Right cardiac atrium (tissue), 5 donors: ENCODE measurements at places on chromosomes 16 and 17.

- DNase-seq, result no peak
Measured at GRCh38 chr16:6308176-6308575, 1024.5 kb upstream of the RBFOX1 start.

DNA sequence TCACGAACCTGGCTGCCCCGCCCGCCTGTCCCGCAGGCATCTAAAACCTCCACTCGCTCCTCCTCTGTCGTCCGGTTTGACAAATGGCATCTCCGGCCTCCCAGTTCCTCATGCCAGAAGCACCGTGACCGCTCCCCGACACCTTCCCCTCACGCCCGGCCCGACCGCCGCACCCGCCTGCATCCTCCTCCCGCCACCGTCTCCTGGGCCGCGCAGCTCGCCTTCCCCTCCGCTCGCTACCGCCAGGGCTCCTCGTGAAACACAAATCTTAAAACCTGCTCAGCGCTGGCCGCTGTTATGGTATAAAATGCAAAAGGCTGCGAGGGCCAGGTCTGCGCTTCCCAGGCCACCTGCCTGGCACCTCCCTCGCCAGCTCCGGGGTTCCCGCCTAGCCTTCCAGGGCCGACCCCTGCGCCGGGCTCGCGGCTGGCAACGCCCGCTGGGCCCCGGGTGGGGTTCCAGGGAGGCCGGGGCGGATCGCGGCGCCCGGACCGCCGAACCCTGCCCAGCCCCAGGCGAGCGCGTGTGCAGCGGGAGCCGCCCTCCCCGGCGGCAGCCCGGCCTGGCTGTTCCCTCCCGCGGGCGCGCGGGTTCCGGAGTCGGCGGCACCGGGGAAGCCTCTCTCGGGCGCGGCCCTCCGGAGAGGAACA lies 488 bp downstream of the SPSB3 start:
- DNase-seq, result peak; percentile 34

GRCh38 chr16:19868421-19868820 lies 16.2 kb downstream of the GPRC5B start:
- peak; percentile 41 for DNase-seq

GRCh38 chr16:88298181-88298832 lies 84.5 kb upstream of the ZNF469 start:
- DNase-seq, result peak; percentile 75

DNA sequence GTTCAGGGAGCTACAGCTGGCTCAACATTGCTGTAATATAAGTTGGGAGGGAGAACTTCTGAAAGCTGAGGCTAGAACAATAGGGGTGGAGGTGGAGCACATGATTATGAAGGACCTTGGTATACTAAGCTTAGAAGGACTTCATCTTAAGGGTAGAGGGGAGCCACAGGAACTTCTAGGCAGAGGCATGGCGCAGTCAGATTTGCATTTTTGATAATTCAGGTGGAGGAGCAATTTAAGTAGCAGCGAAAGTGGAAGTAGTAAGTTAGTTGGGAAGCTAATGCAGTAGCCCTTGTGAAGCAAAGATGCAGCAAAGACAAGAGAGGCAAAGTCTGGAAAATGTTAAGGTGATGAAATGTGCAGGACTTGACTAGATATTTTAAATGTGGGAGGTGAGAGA lies 144.1 kb downstream of the SPECC1 start:
- no peak for DNase-seq

GRCh38 chr17:77407321-77408277 lies 266.8 kb downstream of the SEC14L1 start:
- DNase-seq, result no peak

DNA sequence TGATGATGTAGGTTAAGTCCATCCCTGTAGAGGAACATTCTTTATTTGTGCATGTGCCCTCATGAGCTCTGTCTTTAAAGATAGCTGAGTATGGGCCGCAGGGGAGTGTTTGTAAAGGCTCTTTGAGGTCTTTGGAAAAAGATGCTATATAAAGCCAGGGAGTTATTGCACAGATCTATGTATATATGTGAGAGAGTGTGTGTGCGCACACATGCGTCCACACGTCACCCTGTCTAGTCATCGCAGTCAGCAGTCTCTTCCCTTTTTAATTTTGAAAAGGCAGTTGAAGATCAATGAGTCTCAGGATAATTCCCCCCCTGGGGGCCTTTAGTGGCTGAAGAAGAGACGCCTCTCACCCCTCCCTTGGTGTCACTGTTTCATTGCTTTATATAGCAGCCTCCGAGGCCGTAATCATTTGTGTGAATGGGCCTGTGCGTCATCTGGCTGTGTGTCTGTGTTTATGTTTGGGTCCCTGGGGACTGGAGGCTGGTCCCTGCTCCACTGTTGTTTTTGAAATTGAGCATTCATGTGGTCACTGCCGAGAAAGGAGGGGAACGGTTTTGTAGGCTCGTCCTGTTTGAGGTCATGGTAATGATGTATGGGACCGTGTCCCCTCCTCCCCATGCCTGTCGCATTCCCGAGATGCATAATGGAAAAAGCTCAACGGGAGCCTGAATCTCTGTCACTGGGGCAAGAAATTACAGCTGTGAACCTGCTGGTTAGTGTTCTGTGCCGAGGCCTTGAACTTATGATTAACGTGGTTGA lies 143.9 kb downstream of the SNX29 start:
- peak; percentile 64 for DNase-seq

GRCh38 chr16:35310999-35311398 lies 1851.6 kb downstream of the TP53TG3F start:
- DNase-seq, result no peak

DNA sequence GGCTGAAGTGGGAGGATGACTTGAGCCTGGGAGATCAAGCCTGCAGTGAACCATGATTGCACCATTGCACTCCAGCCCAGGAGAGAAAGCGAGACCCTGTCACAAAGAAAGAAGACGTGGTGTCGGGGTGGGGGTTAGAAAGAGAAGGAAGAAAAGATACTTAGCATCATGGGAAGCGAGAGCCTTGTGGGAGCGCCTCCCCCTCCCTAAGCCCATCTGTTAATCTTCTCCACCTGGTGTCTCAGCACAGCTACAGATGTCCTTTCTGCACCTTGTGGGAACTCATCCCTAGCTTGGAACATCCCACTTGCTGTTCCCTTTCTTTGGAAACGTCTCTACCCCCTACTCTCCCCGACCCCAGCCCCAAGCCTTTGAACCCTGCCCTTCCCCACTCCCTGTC lies 6.0 kb downstream of the ZNF688 start:
- no peak for DNase-seq

DNA sequence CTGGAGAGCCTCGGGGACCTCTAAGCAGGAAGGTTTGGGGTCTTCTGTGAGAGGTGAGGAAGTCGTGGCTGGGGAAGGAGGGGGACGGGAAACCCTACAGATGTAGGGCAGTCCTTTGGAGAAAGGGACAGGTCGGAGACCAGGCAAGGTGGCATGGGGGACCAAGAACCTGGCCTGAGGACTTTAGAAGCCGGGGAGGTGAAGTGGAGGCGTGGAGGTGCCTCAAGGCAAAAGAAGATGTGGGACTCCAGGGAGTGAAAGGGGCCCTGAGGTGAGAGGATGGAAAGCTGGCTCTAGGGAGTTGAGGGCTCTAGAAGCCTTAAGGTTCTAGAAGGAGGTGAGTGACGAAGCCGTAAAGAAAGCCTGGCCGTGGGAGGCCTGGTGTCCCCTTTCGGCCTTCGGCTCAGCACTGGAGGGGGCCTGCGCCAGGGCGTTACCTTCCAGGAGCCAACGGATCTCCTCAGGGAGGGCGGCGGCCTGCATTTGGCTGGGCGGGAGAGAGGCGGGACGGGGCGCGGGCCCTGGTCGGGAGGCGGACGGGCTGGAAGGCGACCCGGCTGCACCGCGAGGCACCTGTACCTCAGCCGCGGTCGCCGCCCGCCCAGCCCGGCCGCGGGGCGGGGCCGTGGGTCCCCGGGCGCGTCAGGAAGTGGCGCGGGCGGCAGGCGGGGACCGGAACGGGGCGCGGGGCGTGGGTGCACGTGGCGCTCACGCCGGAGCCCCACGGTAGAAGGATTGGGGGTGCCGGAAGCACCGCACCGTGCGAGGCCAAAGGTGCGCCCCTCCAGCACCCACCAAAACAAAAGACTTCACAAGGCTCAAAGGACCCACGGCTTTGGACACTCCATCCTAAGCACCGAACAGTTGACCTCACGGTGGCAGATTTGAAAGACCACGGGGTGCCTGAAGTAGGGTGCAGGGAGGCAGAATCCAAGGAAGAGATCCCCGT lies at the start of gene SKAP1:
SKAP1 (minus strand) TSS at position 577 of the 949 bp plus-strand sequence.
- no peak for DNase-seq

- DNase-seq, result no peak
Measured at GRCh38 chr17:79453481-79453880, 157.4 kb downstream of the RBFOX3 start.

- peak; percentile 95 for DNase-seq
Measured at GRCh38 chr16:49701789-49702494, 154.0 kb downstream of the ZNF423 start.

DNA sequence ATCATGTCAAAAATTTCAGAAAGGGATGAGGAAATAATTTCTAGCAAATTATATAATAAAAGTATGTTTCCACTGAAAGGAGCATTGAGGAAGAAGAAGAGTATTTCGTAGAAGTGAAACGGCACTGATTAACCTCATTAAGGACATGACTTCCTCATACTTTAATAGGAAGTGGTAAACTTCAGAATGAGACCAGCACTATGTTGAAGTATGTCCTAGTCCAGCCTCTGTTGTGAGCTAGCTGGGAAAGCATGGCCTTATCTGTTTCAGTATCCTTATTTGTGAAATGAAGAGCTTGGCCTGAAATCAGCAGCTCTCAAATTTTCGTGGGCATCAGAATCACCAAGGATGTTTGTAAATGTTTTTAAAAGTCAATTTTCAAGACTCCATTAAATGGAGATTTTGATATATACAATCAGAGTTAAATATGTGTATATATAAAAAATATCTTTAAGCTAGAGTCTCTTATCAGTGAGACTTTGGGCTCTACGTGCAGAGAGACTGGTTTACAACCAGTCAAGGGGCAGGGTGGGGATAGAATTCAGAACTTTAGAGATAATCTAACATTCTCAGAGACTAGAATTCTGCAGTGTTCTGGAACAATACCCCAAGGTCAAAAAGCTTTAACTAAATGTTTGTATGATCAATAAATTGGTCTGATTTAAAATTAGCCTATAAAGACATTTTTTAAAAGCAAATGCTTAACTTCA lies 365.4 kb downstream of the CDH13 start:
- no peak for DNase-seq

DNA sequence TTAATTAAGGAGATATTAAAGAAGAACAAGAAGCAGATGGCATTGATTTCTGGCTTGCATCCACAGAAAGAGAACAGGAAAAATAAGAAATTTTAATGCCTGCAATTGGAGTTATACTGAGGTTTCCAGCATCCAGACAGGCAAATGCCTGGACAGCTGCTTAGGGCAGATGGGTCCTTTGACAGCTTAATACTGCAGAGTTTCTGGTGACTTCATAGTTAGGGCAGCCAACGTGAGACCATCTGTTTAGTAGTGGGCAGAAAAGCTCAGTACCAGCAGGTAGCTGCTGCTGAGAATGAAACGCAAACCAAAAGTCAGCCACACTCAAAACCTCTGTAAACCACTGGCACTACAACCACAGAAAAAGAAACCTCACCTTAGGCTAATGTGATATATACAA lies 109.8 kb downstream of the CDK5R1 start:
- no peak for DNase-seq

DNA sequence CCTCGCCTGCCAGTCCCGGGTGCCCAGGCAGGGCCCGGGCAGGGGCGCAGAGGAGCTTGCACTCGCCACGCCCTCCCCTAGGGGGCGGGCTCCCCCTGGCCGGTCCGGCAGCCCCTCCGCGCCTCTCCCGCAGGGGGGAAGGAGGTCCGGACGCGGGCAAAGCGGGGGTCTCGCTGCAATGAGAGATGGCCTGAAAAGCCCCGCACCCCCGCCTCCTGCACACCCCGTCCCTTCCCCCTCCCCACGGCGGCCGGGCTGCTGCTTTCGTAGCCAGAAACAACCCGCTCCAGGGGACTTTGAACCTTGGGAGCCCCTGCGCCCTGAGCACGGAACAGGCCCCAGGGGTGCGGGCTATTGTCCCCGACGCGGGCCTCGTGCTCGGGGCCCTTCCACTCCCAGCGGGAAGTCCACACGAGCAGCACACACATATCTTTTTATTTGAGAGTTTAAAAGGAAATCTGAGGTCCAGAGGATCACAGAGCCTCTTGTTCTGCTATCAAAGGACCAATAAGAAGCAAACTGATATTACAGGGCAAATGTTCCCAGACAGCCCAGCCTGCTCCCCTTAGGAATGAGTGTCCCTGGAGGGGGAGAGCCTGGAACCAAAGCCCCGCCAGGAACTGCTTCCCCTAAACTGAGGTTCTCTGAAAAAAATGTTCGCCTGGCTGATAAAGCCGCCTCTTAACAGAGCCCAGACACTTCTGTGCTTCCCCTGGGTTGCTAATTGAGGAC lies 5.8 kb upstream of the CBX4 start:
- DNase-seq, result peak; percentile 85

GRCh38 chr17:54956791-54957190 lies 11.7 kb downstream of the COX11 start:
- DNase-seq, result no peak

DNA sequence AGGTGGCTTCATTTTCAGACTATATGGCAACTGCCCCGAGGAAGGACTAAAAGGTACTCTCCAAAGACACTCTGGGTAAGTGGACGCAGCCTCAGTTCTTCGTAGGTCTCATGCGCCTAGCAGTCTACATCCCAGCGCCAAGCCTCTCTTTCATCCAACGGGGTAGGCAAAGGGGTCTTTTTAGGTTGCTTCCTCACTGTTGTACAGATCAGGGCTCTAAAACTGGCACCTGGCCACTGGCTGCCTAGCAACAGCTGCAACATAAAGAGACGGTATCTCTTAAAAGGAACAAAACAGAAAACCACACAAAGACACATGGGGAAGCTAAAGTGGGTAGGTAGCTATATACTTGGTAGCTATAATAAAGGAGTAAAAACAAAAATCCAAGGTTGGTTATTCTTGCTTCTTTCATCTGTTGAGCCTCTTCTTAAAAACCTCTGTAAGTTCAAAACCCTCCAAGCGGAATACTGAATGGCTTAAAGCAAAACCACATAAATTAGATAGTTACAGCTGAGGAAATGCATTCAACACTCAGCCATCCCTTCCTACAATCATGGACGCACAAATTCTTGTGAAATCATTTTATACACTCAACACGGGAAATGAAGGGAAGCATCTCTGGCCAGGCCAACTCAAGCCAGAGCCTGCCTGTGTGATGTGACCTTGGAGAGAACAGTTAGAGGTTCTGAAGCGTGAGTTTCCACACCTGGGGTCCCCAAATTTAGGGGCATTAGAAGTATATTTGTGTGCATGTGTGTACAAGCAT lies 22.7 kb downstream of the CYTH1 start:
- peak; percentile 87 for DNase-seq

GRCh38 chr17:34143430-34143829 lies 111.7 kb upstream of the CCL2 start:
- no peak for DNase-seq
